ENCODE measurements at places on chromosomes 13 and 19. TPM values are rescaled to one million over a fixed set of nuclear protein-coding genes. Genes with fewer than 3 reads are reported as not detected.

The CBARP gene
- total RNA-seq, result 3.1 TPM

The PSG5 gene
- 13.6 TPM for total RNA-seq

The STOML3 gene
- not detected for total RNA-seq

The CD37 gene
- total RNA-seq, result not detected

The EXOC3L2 gene
- under 0.01 TPM for total RNA-seq

The MBD3L3 gene
- total RNA-seq, result not detected

The SYT3 gene
- total RNA-seq, result not detected

Data from fibroblast of the aortic adventitia (primary cell).